ENCODE measurements at places on chromosomes 2 and 18.

GRCh38 chr2:226440127-226440918 lies 359.3 kb downstream of the IRS1 start:
- no peak for DNase-seq

- DNase-seq: no peak
Measured at GRCh38 chr18:80033181-80034067, 810 bp upstream of the RBFA start.

DNA sequence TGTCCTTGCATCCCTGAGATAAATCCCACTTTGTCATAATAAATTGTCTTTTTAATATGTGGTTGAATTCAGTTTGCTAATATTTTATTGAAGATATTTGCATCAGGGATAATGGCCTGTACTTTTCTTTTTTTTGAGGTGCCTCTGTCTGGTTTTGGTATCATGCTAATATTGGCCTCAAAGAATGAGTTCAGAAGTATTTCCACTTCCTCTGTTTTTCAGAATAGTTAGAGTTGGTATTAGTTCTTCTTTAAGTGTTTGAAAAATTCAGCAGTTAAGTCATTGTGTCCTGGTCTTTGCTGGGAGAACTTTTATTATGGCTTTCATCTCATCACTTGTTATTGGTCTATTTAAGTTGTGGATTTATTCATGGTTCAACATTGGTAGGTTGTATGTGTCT lies 464.1 kb upstream of the CRIM1 start:
- DNase-seq: no peak

- peak; percentile 13 for DNase-seq
Measured at GRCh38 chr2:96522304-96523203, 14.0 kb upstream of the ARID5A start.

DNA sequence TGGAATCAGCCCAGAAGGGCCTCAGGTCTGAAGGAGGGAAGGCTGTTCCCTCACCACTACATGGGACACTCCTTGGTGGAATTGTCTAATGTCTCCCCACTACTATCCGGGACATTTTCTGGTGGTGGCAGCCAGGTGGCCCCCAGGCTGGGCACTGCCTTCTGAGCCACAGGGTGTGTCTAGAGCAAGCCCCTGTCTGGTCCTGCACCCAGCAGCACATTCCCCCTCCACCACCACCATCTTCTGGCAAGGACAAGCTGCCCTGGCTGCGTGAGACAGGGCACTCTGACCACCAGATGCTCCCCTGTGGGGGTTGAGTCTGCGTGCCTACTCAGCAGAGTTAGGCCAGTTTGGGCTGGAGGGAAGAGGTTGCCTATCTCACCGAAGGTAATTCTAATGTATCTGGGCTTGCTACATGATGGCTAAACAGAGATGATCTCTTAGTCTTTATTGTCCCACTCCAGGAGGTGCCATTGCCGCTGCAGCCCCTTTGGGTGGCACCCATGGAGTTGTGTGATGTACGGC lies 106.3 kb downstream of the PLB1 start:
- DNase-seq: no peak

GRCh38 chr2:112195167-112195766 lies 57.1 kb downstream of the FBLN7 start:
- no peak for DNase-seq

DNA sequence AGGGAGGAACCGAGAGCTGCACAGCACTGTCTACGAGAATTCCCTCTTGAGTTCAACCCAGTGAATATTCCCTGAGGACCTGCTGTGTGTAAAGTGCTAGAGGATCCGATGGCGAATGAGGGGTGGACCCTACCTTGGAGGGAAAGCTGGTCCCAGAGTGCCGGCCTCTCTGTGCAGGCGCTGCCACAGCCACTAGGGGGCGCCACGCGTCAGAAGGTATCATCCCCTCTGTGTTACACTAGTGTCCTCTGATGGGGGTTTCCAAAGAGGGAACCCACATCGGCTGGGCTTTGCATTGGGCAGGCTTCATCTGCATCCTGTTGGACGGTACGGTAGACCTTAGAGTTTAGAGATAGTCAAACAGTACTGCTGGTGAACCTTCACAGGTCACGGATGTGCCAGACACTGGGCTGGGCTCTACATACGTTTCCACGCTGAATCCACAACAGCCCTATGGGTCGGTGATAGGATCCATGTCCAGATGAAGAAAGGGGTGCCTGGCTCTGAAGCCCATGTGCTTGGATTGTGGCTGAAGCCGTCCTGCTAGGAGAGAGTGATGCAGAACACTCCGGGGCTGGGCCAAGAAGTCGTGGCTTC lies 39.0 kb downstream of the COA5 start:
- no peak for DNase-seq

DNA sequence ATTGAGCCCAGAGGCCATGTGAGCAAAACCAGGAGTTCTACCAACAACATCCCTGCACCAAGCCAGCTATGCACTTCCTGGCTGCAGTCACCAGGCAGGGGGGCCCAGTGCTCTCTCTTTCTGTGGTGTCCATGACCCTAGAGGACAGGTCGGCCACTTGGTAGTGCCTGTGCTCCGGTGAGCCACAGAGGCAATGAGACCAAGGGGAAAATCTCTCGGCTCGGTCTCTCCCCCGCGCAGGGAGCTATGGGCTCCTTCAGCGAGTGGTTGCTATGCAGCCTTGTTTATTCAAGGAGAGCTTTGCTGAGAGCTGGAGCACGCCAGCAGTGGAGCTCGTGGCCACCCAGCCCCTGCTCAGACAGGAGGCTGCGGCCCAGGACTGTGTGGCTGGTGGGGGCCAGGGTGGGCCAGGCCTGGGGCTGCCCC lies at the start of gene TOGARAM2:
TSS of gene TOGARAM2 (plus strand) at position 283 of the 426 bp plus-strand sequence. CDS start 13,537 bp downstream, outside the sequence.
- DNase-seq: peak; percentile 34

DNA sequence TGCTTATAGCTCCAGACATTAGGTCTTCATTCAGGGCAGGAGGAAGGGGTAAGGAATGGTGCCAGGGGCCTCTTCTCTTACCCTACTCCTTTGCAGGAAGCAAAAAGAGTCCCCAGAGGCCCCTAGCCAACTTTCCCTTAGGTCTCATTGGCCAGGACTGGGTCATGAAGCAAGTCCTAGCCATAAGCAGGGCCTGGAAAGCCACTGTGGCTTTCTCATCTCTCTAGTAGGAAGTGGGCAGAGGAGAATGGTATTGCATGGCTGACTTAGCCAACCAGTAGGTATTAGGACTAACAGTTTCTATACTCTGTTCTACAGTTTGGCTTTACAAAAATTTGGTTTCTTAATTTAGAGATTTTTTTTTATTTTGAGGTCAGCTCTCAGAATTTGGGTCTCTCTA lies 4.8 kb downstream of the FAM228A start:
- no peak for DNase-seq

DNA sequence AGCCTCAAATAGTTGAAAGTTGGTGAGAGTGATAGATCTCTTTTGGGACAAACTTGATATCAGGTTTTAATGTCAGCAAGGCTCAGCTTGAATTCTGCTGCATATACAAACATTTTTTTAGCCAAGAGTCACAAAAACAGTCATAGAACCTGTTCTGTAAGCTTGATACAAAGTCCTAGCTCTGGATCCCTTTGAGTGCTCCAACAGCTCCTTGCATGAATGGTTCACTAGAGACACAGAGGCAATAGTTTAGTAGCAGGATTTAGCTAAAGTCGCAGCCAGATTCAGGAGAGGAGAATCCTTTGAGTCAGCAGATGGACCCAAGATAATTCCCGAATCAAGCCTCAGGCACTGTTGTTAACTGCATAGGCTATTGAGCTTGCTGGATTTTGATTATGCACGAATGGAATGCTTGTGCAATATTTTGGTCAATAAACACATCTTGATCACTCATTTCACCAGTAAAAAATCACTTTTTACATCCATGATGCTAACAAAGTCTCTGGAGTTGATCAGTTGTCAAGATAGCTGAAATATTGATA lies 148.6 kb downstream of the KLHL14 start:
- no peak for DNase-seq

- DNase-seq: no peak
Measured at GRCh38 chr18:49212819-49213218, 247.6 kb downstream of the DYM start.

DNA sequence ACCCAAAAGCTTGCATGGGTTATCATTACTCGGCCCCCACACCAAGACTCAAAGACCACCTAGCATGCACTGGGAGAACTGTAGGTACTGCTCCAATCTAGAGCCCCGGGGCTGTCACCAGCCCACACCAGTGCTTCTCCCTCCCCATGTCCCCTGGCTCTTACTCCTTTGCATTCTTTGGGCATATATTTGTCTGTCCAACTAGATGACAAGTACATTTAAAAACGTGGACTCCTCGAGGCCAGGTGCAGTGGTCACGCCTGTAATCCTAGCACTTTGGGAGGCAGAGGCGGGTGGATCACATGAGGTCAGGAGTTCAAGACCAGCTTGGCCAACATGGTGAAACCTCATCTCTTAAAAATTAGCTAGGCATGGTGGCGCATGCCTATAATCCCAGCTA lies 7.8 kb downstream of the AFG3L2 start:
- no peak for DNase-seq

GRCh38 chr2:61536572-61537276 lies 1.4 kb downstream of the XPO1 start:
- DNase-seq: peak; percentile 92

GRCh38 chr2:26274058-26274613 lies 29.4 kb downstream of the HADHB start:
- DNase-seq: peak; percentile 50

GRCh38 chr18:52000435-52000834 lies 339.6 kb upstream of the DCC start:
- DNase-seq: no peak

GRCh38 chr2:213422211-213422610 lies 137.9 kb downstream of the SPAG16 start:
- DNase-seq: no peak

DNA sequence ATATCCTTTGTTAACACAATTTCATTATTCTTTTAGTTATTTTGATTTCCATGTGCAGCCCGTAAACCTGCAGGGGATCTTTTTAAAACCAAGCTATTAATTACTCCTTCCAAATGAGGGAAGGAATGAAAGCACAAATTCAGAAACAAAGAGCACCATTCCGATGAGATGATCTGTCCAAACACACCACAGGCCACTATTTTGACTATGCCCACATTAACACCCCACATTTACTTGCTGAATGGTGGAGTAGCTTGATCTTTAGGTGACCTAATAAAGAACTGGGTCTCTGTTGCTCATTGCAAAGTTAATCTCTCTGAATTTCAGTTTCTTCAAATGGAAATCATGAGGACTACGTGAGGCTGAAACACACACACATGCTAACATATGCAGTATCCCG lies 218.0 kb downstream of the IRS1 start:
- no peak for DNase-seq

DNA sequence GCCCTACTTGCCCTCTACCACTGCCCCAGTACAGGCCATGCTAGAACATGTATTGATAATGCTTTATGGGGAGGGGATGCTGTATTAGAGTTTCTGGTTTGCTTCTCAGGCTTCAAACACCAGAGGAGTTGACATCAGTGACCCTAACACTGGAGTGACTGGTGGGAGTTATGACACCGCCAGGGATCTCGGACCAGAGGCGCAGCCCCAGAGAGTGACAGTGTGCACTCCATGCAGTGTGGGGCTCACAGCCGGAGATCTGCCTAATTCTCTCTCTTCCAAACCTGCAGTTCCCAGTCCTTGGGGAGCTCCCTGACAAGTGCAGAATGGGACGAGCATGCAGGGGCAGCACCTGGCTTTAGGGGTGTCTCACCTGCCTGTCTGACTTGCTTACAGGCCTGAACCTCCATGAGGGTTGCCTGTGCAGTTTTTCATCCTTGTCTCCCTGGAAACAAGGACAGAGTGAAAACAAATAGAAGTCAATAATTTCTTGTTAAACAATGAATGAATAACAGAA lies 244.9 kb upstream of the MYT1L start:
- DNase-seq: no peak

Data from femur (tissue), 1 donor.